Activated T-helper 1 cell treated with anti-CD3 and anti-CD28 coated beads, Interleukin-12 subunit alpha, Interleukin-12 subunit beta, Interleukin-2, Interleukin-4 antibody, amounts not matched to agents 30 ng/mL and 10 ng/mL and 1 ng/mL, durations not matched to agents 14 hours and 24 hours and 36 hours (primary cell): ENCODE measurements at places on chromosomes 6 and 20. TPM values are rescaled to one million over a fixed set of nuclear protein-coding genes. Genes with fewer than 3 reads are reported as not detected.

DNA sequence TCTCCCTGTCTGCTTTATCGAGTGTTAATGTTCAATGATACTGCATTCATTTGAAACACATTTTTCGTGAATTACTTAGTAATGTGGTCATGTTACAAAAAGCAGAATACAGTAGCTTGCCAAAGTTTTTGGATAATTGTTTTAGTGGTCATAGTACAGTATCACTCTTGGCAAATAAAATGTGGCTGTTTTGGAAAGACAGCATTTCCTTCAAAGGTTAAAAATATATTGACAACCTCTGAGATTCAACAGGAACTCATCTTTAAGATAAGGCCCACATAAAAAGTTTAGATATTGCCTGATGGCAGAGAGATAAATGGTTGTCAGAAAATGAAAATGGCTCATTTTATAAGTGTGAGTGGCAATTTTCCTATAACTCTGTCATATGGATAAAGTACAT is 297.7 kb upstream of the MAN1A1 start:
- no peak for DNase-seq

GRCh38 chr20:54324041-54324440 is 116.2 kb downstream of the PFDN4 start:
- DNase-seq: no peak

DNA sequence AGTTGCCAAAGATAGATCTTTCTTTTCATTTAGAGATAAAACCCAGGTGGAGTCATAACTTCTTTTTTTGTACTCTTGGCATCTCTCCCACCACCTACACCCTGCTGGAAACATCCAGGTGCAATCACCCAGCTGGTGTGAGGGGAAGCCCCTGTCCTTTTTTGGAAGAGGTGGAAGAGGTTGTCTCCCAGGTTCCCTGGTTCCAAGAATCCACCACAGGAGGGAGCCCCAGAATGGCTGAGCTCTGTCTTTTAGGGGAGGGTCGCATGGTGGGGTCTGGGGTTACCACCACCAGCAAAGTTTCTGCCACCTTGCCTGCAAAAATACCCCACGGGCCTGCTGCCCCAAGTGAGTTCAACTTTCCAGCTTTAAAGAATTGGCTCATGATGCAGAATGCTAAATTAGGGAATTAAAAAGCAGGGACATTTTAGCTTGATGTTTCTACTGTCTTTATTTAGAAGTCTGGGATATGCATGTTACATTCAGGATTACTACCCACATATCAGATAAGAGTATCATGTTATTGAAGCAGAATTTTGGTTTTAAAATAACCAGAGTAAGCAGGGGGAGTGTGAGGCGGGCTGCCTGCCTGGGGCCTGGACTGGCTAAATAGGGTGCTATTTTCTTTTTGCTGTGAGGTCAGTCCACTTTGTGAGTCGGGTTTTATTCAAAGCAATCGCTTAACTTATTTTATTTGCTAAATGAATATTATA is 11.0 kb downstream of the SMOC2 start:
- DNase-seq: no peak

GRCh38 chr20:24289737-24290481 is 179.5 kb upstream of the SYNDIG1 start:
- peak; percentile 33 for DNase-seq

DNA sequence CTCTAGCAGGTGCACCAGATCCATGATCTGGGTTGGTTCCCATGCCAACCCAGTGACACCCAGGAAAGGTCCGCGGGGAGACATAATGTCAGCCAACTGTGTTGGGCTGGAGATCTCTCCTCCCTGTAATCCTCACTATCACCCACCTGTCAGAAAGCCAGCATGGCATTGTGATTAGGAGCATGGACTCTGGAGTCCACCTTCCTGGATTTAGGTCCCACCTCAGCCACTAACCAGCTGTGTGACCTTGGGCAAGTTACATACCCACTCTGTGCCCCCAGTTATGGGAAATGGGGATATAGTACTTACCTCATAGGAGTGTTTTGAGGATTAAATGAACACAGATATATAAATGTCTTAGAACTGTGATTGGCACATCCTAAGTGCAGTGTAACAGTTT is 97.9 kb downstream of the ZDHHC14 start:
- DNase-seq: no peak

DNA sequence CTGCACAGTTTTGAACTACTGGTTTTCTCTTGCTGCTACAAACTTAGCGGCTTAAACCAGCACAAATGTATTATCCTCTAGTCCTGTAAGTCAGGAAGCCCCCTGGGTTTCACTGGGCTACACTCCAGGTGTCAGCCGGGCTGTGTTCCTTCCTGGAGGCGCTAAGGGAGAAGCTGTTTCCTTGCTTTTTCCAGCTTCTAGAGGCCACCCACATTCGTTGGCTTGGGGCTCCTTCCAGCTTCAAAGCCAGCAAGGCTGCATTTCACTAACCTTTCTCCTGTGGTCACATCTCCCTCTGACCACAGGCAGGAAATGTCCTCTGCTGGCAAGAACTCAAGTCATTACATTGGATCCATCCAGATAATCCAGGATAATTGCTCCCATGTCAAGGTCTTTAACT is 350.6 kb upstream of the PLCB4 start:
- no peak for DNase-seq

- DNase-seq: no peak
Observed at GRCh38 chr20:50415516-50416268, 94.5 kb upstream of the PTPN1 start.

DNA sequence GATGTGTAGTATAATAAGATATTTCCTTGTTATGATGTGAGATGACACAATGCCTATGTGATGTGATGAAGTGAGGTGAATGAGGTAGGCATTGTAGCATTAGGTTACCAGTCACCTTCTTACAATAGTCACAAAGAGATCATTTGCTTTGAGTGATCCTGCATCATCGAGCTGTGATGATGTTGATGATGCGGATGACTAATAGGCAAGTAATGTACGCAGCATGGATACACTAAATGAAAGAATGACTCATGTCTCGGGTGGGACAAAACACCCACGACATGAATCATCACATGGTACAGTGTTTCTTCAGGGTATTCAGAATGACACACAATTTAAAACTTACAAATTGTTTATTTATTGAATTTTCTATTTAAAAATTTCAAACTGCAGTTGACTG is 806.3 kb upstream of the GJE1 start:
- no peak for DNase-seq

Gene ABCC10
- total RNA-seq: 40.5 and 43.6 TPM in 2 replicates

Gene GRIK2
- not detected in 2 replicates for total RNA-seq

Gene TSHZ2
- 26.0 and 27.5 TPM in 2 replicates for total RNA-seq

Gene TMEM217
- total RNA-seq: 7.7 and 9.9 TPM in 2 replicates

Gene MUC21
- total RNA-seq: not detected in 2 replicates
